NCI-H1694 treated with DMSO at 0.1 percent for 48 hours (cell line): ENCODE measurements at places on chromosomes 16 and 17.

DNA sequence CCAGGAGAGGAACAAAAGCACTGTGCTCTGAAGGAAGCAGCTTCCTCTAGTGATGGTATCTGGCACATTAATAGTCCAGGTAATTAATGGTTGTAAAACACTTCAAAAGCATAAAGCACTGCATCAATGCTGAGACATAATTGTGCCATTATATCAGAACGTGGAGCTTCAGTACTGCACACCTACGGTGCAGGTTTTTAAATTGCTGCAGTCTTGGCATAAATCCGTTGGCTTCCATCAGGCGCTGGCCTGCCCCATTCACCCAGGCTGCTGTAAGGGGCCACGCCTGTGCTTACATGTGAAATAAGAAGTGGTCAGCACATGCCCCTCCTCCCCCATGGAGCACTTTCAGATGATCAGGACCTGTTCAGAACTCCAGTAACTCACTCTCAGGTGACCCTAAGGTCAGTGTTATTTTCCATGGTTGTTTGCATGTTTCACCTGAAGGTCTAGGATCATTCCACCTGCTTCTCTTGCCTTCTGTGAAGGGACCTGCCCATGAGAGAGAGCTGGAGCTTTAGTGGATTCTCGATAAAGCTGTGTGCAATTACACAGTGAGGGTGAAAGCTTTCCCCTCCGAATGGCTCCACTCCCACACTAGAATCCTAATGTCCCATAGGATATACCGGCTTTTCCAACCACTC is 345.3 kb downstream of the CA10 start:
- no peak for DNase-seq

DNA sequence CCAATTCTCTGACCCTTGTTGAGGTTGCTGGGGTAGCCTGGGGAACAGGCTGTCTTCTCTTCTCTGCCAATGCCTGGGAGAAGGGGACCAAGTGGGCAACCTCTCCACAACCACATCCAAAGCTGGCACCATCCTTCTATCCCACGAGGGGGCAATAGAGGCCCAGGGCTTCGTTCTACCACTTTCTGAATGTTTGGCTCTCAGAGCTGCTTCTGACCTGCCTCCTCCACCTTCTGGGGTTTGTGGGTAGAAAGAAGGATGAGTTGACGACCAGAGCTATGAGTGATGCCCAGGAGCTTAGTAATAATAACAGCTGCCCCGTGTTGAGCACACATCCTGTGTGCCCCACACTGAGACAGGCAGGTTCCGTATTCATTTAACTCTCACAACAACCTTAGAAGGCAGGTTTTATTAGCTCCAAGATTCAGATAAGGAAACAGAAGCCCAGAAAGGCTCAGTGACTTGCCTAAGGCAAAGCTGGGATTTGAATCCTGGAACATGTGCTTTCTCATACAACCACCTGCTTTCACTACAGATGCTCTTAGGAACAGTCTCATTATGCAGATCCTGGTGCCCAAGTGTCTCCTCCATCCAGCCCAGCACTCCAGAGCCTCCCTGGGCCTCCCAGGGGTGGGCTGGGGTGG is 11.1 kb downstream of the TSPOAP1 start:
- DNase-seq = peak; percentile 71

DNA sequence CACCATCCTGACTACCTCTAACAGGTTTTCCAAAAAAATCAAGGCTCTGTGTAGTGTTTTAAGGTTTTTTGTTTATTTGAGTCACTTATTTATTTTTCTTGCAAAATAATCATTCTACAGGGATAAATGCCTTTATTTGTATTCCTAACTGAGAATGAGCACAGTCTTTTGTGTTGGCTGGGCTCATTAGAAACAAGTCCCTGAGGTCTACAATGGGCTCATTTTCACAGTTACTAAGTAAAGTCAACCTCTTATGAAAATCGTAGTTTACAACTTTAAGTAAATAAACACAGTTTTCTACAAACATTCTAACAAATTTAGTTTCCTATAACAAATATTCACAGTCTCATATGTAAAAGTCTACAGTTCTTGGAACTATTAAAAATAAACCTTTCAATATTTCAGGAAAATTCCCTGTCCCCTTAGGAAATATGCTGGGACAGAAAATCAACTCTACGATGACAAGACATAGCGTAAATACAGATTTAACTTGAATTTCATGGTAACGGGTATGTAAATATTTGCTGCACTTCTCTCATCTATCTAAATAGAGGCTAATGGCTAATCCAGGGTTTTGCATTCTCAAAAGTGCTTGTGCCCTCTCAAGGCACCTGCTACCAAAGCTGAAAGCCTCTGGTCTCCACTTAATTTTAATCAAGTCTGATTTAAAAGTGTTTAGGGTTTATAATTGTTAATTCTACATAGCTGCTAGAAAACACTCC is 31.5 kb upstream of the CDH5 start:
- DNase-seq = no peak

GRCh38 chr16:1378804-1379303 is 27.1 kb downstream of the GNPTG start:
- no peak for DNase-seq

DNA sequence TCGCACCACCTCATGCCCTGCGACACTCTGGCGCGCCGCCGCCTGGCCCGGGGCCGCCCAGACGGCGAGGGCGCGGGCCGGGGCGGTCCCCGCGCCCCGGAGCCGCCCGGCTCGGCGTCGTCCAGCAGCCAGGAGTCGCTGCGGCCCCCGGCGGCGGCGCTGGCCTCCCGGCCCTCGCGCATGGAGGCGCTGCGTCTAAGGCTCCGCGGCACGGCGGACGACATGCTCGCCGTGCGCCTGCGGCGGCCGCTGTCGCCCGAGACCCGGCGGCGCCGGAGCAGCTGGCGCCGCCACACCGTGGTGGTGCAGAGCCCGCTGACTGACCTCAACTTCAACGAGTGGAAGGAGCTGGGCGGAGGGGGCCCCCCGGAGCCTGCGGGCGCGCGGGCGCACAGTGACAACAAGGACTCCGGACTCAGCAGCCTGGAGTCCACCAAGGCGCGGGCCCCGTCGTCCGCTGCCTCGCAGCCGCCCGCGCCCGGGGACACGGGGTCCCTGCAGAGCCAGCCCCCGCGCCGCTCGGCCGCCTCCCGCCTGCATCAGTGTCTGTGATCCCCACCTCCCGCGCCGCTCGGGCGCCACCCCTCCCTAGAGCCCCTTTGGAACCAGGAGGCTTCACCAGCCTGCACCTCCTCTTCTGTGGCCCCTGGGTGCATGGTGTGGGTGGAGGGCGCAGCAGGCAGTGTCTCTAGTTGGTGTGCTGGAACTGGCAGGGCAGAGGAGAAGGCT is 82.3 kb downstream of the ARHGAP23 start:
- no peak for DNase-seq

DNA sequence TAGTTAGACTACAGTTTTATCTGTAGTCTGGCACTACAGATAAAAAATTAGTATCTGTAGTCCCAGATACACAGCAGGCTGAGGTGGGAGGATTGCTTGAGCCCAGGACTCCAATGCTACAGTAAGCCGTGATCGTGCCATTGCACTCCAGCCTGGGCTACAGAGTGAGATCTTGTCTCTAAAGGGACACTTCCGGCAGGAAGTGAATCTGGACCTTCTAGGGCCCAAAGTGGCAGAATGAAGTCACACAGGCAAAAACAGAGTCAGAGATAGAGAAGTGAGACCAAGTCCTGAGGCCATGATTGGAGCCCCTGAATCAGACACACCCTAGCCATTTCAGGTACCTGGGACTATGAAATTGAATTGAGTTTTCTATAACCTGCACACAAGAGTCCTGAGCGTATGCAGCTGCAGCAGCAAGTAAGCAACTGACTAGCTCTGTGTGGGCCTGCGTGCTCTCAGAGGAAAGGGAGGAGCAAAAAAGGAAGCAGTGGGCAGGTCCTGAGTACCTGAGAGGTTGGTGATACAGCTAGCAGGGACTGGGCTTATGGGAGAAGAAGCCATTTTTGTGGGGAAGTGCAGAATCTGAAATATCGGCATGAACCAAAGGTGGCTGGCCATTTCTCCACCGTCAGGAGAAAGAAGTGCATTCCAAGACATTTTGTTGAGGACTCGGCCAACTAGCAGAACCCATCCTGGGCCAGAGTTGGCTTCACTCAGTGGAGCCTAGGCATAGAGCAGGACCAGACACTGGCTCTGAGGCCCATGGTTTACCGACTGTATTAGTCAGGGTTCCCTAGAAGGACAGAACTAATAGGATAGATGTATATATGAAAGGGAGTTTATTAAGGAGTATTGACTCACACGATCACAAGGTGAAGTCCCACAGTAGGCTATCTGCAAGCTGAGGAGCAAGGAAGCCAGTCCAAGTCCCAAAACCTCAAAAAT is 27.2 kb upstream of the BRD7 start:
- DNase-seq = no peak

- no peak for DNase-seq
These were observed 11.0 kb downstream of the SALL1 start for GRCh38 chr16:51140112-51140511.

DNA sequence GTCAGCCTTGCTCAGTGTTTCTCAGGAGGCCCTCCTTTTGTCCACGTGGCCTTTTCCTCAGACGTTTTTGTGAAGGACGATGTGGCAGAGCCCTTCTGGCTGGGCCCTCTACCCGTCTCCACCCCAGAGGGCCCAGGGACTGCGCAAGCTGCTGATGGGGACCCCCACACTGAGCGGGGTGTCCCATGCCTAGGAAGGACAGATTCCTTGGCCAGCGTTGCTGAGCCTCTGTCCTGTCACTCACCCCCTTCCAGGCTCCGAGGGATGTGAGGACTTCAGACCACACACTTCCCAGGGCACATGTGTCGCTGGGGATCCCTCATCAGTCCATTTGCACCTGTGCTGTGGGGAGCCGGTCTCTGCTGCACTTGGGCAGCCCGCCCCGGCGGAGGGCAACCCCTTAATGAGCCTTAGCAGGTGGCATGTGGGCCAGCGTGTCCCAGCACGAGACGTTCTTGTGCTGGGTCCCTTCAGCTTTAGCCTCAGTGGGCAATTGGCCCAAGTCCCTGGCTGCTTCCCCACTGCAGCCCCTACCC is 48.3 kb downstream of the NT5M start:
- no peak for DNase-seq

DNA sequence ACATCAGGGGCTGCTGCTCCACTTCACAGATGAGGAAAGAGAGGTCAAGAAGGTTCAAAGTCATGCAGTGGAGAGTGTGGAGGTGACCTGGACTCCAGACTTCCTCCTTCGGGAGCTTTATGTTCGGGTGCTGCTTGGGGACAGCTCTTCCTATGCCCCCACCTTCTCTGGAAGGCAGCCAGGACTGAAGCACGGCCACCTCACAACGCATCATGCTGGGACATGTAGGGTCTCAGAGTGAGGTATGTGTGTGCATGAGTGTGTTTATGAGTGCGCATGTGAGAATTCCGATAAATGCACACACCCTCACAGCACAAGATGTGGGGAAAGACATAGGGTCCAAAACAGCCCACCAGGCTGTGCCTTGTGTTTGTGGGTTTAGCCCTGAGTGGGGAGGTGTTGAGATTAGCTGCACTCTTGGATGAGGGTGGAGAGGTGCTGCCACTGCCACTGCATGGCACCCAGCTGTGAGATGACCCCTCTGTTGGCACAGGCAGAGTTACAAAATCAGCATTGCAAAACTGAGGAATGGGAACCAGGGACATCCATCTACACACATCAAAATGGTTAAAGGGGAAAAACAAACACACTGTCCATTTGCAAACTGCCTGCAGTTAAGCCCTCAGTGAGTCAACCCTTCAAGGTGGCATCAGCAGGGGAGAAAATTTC is 367.4 kb downstream of the SEC14L1 start:
- DNase-seq = no peak

GRCh38 chr17:66549311-66549704 is 246.9 kb downstream of the PRKCA start:
- no peak for DNase-seq

GRCh38 chr16:641326-642188 is at the start of gene MCRIP2:
Gene MCRIP2 (plus strand): TSS chr16:641828. CDS start chr16:641992, 164 bp downstream.
- peak; percentile 10 for DNase-seq

DNA sequence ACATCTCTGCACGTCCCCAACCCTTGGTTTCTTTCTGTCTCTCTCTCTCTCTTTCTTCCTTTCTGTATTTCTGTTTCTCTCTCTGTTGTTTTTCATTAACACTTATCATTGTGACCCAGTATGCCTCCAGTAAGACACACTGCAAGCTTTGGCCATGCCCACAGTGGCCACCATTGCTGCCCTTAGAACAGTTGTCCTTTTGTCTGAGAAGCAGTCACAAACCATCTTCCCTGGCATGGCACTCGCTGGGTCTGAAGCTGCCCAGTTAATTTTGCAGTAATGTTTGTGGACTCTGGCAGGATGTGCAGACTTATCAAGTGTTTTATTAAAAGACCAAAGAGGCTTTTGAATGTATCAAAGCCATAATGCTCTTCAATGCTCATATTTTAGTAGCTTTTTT is 146.9 kb downstream of the MSI2 start:
- DNase-seq = no peak

DNA sequence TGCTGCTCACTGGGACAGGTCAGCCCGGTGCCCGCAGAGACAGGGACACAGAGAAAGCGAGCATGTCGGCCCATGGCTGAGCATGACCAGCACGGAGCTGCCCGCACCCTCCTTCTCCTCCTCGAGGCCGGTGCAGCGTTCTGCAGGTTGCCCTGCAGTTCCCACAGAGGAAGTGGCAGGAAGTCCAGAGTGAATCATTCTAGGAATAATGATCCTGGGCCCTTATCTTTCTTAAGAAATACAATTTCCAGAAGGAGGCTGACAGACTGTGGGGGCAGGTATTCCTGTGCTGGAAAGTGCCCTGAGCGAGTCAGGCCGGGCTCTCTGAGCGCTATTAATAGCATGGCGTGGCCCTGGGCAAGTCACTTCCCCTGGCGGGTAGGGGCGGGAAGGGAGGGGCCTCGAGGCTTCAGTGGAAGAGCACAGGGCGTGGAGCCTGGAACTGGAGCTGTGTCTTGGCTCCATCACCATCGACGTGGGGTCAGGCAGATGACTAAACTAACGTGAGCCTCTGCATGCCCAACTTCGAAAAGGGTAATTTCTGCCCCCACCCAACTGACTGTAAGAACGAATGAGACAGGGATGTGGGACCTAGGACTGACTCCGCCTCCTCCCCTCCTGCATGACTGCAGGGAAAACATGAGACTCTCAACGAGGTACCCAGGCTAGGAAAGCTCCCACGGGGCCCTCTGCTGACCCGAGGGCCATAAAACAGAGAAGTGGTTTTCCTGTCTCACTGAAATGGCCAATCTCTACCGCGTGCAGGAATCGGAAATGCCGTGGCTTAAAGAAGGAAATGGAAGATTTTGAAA is 9.8 kb downstream of the TMEM204 start:
- DNase-seq = no peak

GRCh38 chr17:41396996-41397660 is at the start of gene KRT31:
Gene KRT31 (minus strand): TSS chr17:41397608. CDS start chr17:41397539, 69 bp downstream.
- DNase-seq = no peak
